ENCODE measurements at places on chromosomes 12 and 14. TPM values are rescaled to one million over a fixed set of nuclear protein-coding genes. Genes with fewer than 3 reads are reported as not detected.

- no peak overlapping the region for H3K4me3 ChIP-seq
- no peaks in the 10 kb centered on the region for H3K27me3 ChIP-seq
- DNase-seq: no peak
- H3K4me1 ChIP-seq: no peaks in the 10 kb centered on the region
These were observed 25.9 kb upstream of the DHRS2 start for GRCh38 chr14:23610090-23610814.

- DNase-seq: no peak
- no peaks in the 10 kb centered on the region for H3K27me3 ChIP-seq
- no peak overlapping the region for H3K4me3 ChIP-seq
- H3K4me1 ChIP-seq: no peaks in the 10 kb centered on the region
- no peak overlapping the region for H3K27ac ChIP-seq
These were observed 37.3 kb downstream of the SIX4 start for GRCh38 chr14:60686865-60687264.

- no peak overlapping the region for H3K27ac ChIP-seq
- DNase-seq: no peak
- no peaks in the 10 kb centered on the region for H3K36me3 ChIP-seq
- no peak overlapping the region for H3K4me3 ChIP-seq
- no peaks in the 10 kb centered on the region for H3K4me1 ChIP-seq
These were observed 119.8 kb downstream of the DPF3 start for GRCh38 chr14:72774141-72774540.

DNA sequence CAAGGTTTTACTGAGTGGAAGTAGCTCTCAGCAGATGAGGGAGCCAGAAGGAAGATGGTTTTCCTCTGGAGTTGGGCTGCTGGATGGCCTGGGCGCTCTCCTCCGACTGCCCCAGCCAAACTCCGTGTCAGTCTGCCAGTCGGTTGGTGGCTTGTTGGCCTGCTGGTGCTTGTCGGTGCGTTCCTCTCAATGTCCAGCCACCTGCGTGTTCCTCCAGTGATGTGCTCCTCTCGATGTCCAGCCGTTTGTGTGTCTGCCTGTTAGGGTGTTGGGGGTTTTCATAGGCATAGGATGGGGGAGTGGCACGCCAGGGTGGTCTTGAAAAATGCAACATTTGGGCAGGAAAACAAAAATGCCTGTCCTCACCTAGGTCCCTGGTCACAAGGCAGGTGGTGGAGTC lies 37.0 kb upstream of the LDHB start:
- H3K4me1 ChIP-seq: no peaks in the 10 kb centered on the region
- H3K27ac ChIP-seq: no peak overlapping the region
- H3K27me3 ChIP-seq: no peaks in the 10 kb centered on the region
- H3K36me3 ChIP-seq: no peaks in the 10 kb centered on the region

GRCh38 chr14:73133795-73134194 lies 2.5 kb upstream of the PSEN1 start:
- H3K27ac ChIP-seq: no peak overlapping the region
- no peaks in the 10 kb centered on the region for H3K27me3 ChIP-seq
- H3K4me1 ChIP-seq: peaks cover 14% of the 10 kb centered on the region
- no peaks in the 10 kb centered on the region for H3K36me3 ChIP-seq
- DNase-seq: no peak
- H3K4me3 ChIP-seq: no peak overlapping the region

DNA sequence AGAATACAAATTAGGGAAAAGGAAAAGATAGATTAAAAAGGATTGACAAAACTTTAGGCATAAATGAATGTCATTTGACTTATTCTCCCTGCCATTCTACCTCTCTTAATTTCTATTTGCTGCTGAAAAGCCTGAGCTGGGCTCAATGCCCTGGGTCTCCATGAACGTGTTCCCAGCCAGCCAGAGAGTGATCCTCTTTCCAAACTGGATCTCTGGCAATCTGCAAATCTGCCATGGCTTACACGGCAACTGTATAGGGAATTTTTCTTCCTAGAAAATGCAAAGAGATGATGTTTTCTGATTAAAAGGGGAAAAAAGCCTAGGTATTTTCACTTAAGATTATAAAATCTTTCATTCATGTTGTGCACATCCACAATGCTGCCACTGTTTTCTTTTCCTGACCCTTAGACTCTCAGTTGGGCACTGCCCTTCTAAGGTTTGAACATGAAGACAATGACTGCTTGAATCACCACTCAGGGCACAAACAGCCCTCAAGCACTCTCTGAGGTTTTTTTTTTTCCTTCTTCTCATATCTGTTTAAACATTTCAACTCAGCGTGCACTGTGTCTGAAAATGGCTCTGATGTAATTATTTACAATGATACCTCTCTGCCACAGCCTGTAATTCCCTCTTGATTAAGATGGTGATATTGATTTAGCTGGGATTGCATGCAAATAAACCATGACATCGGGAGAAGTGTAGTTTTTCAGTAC lies 60.3 kb downstream of the DACT1 start:
- H3K4me3 ChIP-seq: no peak overlapping the region
- no peaks in the 10 kb centered on the region for H3K4me1 ChIP-seq
- H3K36me3 ChIP-seq: no peaks in the 10 kb centered on the region
- H3K27me3 ChIP-seq: no peaks in the 10 kb centered on the region

- no peaks in the 10 kb centered on the region for H3K27me3 ChIP-seq
These were observed 378.4 kb downstream of the CCDC91 start for GRCh38 chr12:28568704-28569103.

DNA sequence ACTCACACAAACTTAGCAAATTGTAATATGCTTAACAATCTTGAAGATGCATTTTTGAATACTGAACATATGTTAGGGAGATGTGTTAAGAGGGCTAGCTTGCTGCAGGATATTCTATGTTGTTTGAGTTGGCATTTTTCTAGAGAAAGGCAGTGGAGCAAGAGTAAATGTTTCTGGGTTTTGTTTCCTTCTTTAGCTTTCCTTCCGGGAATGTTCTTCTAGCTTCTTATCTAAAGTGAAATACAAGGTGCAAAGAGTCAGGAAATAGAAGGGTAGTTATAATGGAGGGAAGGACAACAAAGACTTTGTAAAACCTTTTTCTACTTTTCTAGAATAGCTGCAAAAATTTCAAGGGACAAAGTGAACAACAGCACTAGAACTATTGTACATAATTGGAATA lies 77.6 kb upstream of the KCNH3 start:
- no peak overlapping the region for H3K4me3 ChIP-seq
- no peak overlapping the region for H3K27ac ChIP-seq
- no peak for DNase-seq
- H3K4me1 ChIP-seq: no peaks in the 10 kb centered on the region

DNA sequence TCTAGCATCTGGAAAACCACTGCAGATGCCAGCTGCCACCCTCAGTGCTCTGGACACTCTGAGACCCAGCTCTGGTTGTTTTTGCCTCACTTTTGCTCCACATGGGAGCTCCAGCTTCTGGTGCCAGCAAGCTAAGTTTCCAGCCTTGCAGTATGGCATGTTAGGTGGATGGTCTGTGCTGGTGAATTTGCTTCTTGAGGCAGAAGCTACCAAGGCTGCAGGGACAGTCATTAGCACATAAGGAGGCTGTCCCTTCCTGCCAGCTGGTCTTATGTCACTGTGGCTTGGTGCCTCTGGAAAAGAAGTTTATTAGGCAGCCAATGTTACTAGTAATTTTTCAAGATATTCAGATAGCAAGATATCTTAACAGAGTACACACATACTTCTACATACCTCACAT lies 64.2 kb upstream of the CSRP2 start:
- no peak overlapping the region for H3K4me3 ChIP-seq
- no peaks in the 10 kb centered on the region for H3K4me1 ChIP-seq
- no peak for DNase-seq
- H3K27me3 ChIP-seq: no peaks in the 10 kb centered on the region
- no peaks in the 10 kb centered on the region for H3K36me3 ChIP-seq

MYF6 gene
- total RNA-seq: not detected

SYNE3 gene
- total RNA-seq: 5.6 TPM

ING4 gene
- total RNA-seq: 52.8 TPM

TPH2 gene
- 0.55 TPM for total RNA-seq

AVPR1A gene
- 6.6 TPM for total RNA-seq

AQP6 gene
- 0.71 TPM for total RNA-seq
